ENCODE measurements at places on chromosomes 7 and 10. TPM values are rescaled to one million over a fixed set of nuclear protein-coding genes. Genes with fewer than 3 reads are reported as not detected.

The TTYH3 gene
- total RNA-seq = 87.3 TPM

The ADGRA1 gene
- 5.4 TPM for total RNA-seq

The PNLIP gene
- total RNA-seq = not detected

The KIF11 gene
- total RNA-seq = 14.8 TPM

The TNS3 gene
- 74.2 TPM for total RNA-seq

The EPHB4 gene
- 53.1 TPM for total RNA-seq

The GPR15LG gene
- total RNA-seq = not detected

The TAS2R4 gene
- 5.6 TPM for total RNA-seq

The SHH gene
- 0.33 TPM for total RNA-seq

The PCGF6 gene
- 13.7 TPM for total RNA-seq

The AFAP1L2 gene
- 19.6 TPM for total RNA-seq

The ELAPOR2 gene
- total RNA-seq = 36.7 TPM

The SYT15B gene
- total RNA-seq = 4.0 TPM

The SHTN1 gene
- total RNA-seq = 19.4 TPM

The ATP6V0A4 gene
- total RNA-seq = 0.66 TPM

The SLC39A12 gene
- total RNA-seq = 18.0 TPM

The PNLIPRP1 gene
- not detected for total RNA-seq

The TFR2 gene
- total RNA-seq = 6.2 TPM

The LIPN gene
- total RNA-seq = not detected

The HOXA3 gene
- not detected for total RNA-seq

The VWC2 gene
- 3.7 TPM for total RNA-seq

The C10orf62 gene
- total RNA-seq = not detected

The PDE6C gene
- total RNA-seq = 4.2 TPM

The LLCFC1 gene
- not detected for total RNA-seq

The C7orf57 gene
- total RNA-seq = 0.22 TPM

The ADAM12 gene
- total RNA-seq = 29.9 TPM

The CLDN4 gene
- 15.8 TPM for total RNA-seq

The DHTKD1 gene
- 41.7 TPM for total RNA-seq

The TMEM130 gene
- total RNA-seq = 14.4 TPM

The GIMAP7 gene
- 4.1 TPM for total RNA-seq

The ADAP1 gene
- 11.3 TPM for total RNA-seq

The NEUROG3 gene
- not detected for total RNA-seq

The SEMA3D gene
- total RNA-seq = 53.6 TPM

The ABHD11 gene
- 17.5 TPM for total RNA-seq

The MRPS33 gene
- total RNA-seq = 26.7 TPM

The PLEKHS1 gene
- 0.77 TPM for total RNA-seq

The ARMC3 gene
- 0.77 TPM for total RNA-seq

The ASB10 gene
- total RNA-seq = 0.44 TPM

The JAKMIP3 gene
- total RNA-seq = 1.4 TPM

The GRM3 gene
- total RNA-seq = 7.2 TPM

The TRIM4 gene
- total RNA-seq = 38.9 TPM

The PLAC9 gene
- total RNA-seq = 43.8 TPM

The RRP12 gene
- 19.8 TPM for total RNA-seq

The INMT gene
- 3.2 TPM for total RNA-seq

The ASIC3 gene
- total RNA-seq = 4.4 TPM

The FAM25G gene
- total RNA-seq = not detected

The TMEM270 gene
- not detected for total RNA-seq

The ZNHIT1 gene
- 52.2 TPM for total RNA-seq

The SFRP5 gene
- 68.7 TPM for total RNA-seq

The CALML3 gene
- total RNA-seq = 0.33 TPM

The MYH16 gene
- not detected for total RNA-seq

The PAX4 gene
- not detected for total RNA-seq

The ZNF282 gene
- total RNA-seq = 35.6 TPM

The ARMS2 gene
- total RNA-seq = not detected

The PRKAR2B gene
- 45.9 TPM for total RNA-seq

The CXCL12 gene
- 117 TPM for total RNA-seq

The ZNF736 gene
- 66.8 TPM for total RNA-seq
